Hepatic stellate cell (primary cell): ENCODE measurements at places on chromosomes 6 and 20.

- DNase-seq = no peak
These were observed 46.3 kb upstream of the HMGN3 start for GRCh38 chr6:79280756-79281155.

- no peak for DNase-seq
These were observed 74.2 kb upstream of the NRN1 start for GRCh38 chr6:6080975-6081374.

- no peak for DNase-seq
These were observed 106.4 kb upstream of the TAB2 start for GRCh38 chr6:149211046-149211571.

GRCh38 chr6:111818539-111819226, 54.6 kb downstream of the FYN start:
- DNase-seq = no peak

GRCh38 chr20:44001667-44002596, 87.3 kb downstream of the TOX2 start:
- no peak for DNase-seq

DNA sequence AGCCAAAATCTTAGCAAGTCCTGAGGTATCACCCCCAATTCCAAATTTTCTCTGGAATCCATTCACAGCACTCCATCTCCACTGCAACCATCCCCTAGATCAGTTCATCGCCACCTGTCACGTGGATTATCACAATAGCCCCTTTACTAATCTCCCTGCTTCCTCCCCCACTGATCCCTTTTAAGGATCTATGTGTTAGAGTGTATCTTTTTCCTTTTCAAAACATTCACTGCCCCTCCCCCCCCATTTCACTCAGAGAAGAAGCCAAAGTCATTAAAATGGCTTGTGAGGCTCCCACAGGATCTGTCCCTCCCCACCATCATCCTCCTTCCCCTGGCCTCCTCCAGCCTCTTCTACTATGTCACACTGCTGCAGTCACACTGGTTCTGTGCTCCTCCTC, 18.4 kb upstream of the SPAG4 start:
- DNase-seq = no peak

DNA sequence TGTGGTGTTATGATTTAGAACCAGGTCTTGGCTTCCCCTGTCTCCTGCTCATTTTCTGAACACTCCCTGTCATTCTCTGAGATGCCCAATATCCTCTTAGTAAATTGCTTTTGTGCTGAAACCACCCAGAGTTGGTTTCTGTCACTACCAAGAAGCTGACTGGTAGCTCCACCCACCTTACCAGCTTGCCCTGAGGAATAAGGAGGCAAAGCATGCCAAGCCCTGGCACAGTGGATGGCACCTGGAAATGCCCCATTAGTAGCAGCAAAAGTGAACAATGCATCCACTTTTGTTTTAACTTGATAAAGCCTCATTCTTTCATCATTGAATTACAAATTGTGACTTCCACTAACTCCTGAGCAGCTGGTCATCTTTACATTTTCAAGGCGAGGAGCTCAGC, 157.7 kb downstream of the CDC5L start:
- DNase-seq = no peak

DNA sequence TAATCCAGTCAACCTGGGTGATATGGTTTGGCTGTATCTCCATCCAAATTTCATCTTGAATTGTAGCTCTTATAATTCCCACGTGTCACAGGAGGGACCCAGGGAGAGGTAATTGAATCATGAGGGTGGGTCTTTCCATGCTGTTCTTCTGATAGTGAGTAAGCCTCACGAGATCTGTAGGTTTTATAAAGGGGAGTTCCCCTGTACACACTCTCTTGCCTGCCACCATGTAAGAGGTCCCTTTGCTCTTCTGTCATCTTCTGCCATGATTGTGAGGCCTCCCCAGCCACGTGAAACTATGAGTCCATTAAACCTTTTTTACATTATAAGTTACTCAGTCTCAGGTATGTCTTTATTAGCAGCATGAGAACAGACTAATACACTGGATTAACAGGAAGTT, 19.5 kb downstream of the GSTA3 start:
- DNase-seq = no peak

DNA sequence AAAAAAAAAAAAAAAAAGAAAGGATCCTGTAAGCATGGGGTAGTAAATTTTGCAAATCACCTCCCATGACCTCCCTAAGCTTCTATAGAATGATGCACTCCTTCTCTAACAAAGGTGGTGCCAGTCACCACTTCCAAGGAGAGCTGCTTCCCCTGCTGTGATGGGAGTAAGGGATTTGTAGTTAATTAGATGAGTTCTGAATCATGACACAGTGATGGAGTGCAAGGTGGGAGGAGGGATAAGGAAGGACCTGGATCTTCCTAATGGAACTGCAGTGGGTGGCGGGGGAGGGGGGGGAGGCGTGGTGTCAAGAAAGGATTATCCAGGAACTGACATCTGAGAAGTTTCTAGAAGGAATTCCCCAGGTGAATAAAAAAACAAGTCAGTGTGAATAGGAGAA, 47.8 kb downstream of the NRN1 start:
- DNase-seq = no peak

- DNase-seq = no peak
These were observed 934 bp downstream of the KCNK5 start for GRCh38 chr6:39228111-39228971.

DNA sequence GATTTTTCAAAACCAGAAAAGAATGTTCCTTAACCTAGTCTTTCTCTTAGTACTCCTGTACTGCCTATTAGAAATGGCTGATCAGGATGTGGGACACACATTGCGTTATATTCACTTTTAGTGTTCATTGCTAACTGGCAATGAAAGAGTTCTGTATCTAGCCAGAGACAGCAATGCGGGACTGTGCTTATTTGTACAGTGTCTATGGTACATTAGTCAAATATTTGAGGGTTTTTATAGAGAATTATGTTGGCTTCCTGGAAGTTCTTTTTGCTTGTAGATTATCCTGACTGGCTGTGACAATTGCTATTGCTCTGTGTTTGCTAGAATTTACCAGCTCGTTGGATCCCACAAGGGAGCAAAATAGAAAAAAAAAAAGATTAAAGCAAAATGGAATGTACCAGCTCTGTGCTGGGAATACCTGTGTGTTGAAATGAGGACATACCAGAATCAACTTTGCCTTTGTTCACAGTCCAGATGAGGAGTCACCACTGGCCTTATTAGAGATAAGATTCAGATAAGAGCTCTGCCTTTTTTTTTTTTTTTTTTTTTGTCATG, 22.4 kb upstream of the IFNGR1 start:
- peak; percentile 12 for DNase-seq

- DNase-seq = no peak
These were observed 188.3 kb downstream of the BMP7 start for GRCh38 chr20:57078116-57078515.
